Stimulated activated CD4-positive, alpha-beta T cell treated with anti-CD3 and anti-CD28 coated beads, TNF-alpha, amount 100 ng/mL, for 24 hours (primary cell): ENCODE measurements at places on chromosomes 6 and 20.

DNA sequence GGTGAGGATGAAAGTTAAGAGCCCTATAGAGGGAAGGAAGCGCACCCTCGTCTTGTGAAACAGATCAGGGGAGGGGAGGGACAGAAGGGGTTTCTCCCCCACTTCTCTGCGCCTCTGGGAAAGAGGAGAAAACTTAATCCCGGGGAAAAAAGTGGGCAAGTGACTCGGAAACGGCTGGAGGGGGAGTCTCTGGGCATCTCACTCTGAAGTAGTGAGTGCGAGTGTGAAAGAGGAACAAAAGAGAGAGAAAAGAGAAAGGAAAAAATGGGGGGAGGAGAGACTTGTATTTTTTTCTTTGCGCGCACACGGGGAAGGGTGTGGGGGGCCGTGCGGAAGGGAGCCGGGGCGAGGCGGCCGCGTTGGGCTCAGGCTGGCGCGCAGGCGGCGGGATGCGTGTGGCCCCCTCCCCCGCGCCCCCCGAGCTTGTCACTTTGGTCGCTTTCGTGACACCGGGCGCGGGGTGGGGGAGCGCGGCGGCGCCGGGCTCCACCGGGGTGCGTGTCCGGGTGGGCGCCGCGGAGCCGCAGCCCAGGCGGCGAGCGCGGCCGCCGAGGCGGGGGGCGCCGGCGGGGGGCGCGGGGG is 454 bp downstream of the L3MBTL3 start:
- no peak for DNase-seq

DNA sequence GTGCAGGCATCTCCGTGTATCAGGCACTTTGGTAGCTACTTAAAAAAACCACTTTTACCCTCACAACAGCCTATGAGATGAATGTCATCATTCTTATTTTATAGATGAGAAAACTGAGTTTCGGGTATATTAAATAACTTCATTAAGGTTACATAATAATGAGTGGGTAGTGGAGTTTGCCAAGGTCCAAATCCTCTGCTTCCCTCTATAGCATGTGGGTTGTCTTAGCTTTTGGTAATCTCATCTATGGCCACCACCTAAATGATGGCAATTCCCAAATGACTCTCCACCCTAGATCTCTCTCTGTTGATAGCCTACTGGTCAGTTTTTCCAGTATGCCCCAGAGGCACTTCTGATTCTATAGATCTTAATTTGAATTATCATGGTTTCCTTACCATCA is 3.7 kb upstream of the RNF144B start:
- no peak for DNase-seq

GRCh38 chr6:11036977-11037430 is 7.1 kb downstream of the ELOVL2 start:
- DNase-seq, result no peak

- no peak for DNase-seq
Observed at GRCh38 chr20:47872341-47872740, 87.1 kb upstream of the SULF2 start.

DNA sequence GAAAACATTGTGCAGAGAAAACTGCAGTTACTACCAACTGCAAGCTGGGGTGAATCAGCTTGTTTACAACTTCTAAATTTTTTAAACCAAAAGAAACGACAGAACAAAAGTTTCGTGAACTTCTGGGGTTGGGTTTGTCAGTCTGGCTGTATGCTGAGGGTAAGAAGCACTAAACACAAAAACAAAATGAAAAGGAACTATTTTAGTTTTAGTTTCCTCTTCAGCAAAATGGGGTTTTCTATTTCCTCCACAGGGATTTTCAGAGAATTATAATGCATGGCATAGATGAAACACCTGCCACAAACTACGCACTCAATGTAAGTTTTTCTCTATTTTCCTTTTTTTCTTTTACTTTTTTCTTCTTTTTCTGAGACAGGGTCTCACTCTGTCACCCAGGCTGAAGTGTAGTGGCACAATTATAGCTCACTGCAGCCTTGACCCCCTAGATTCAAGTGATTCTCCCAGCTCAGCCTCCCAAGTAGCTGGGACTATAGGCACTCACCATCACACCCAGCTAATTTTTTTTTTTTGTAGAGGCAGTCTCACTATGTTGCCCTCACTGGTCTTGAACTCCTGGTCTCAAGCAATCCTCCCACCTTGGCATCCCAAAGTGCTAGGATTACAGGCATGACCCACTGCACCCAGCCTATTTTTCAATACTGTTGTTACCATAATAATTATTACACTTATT is 40.6 kb downstream of the CGA start:
- no peak for DNase-seq

DNA sequence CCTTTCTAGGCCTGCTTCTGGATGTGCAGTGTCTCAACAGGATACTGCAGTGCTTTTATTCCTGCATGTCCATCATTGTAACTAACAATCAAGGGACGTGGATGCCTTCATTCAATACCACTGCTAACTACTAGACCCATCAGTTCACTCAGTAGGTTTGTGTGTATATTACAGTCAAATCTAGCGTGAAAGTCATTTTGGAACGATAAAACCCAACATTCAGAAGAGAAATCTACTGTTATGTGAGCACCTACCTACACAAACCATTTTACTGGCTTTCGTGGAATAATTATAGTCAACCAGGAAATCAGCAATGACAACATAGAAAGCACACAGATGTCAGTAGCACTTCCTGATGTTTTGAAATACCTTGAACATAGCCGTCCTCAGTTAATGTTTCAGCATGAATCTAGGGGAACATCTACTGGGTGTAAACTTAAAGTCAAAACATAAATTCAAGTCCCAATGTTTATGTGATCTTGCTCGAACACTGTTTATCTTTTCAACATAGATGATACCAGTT is 270.6 kb downstream of the FARS2 start:
- no peak for DNase-seq

DNA sequence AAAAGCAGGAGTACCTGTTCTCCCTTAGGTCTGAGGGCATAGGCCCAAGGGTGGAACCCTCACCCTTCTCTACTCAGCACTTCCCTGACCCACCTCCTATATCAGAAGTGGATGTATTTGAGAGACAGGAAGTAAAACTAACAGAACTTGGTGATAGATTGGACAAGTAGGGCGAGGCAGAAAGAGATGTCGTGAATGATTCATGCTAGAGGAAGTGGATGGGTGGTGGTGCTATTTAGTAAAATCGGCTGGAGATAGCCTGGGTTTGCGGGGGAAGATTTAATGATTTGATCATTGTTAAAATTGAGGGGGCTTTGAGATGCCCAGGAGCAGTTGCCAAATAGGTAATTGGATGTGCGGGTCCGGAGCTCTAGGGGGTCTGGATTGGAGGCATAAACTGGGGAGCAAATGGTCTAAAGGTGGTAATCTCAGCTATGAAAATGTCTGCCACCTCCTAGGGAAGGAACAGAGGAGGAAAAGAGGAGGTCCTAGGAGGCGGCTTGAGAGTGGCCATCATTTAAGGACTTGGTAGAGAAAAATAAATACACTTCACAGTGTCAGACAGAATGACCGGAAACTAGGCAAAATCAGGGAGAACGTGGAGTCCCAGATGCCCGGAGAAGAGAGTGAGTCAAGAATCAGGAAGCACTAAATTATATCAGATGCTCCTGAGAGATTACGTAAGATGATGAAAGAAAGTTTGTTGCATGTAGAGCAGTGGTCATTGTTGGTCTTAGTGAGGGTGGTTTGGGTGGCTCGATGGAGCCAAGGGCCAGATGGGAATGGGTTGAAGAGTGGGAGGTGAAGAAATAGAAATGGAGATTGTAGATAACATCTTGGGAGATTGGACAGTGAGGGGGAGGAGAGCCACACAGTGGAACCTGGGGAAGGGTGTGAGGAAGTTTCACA is 142.0 kb downstream of the CEP57L1 start:
- DNase-seq, result no peak

DNA sequence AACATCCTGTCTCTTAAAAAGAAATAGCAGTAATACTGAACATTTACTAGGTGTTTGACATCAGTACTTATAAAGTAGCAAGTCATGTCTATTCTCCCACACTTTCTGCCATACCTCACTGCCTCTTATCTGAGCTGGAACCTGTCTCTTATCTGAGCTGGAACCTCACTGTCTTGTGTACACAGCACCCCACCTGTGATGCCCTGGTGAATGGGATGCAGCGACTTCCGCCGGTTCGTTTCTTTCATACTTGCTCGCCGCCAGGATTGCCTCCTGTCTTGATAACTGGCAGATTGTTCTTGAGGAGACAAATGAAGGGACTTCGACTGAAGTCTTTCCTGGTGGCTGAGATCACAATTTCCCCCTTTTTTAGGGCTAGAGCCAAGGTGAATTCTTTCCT is 2.9 kb downstream of the DSN1 start:
- no peak for DNase-seq

DNA sequence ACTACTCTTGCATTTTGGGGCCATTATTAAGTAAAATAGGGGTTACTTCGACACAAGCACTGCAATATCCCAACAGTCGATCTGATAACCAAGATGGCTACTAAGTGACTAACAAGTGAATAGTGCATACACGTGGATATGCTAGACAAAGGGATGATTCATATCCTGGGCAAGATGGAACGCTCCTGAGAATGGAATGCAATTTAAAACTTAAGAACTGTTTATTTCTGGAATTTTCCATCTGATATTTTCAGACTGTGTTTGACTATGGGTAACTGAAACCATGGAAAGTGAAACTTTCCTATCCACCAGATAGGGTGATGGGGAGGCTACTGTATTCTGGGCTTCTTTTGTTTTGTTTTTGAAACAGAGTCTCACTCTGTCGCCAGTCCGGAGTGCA is 66.5 kb downstream of the ILRUN start:
- no peak for DNase-seq
